ENCODE measurements at places on chromosomes 11 and 22. TPM values are rescaled to one million over a fixed set of nuclear protein-coding genes. Genes with fewer than 3 reads are reported as not detected.

- H3K36me3 ChIP-seq = no peaks in the 10 kb centered on the region
- no peak overlapping the region for H3K27ac ChIP-seq
- H3K27me3 ChIP-seq = no peaks in the 10 kb centered on the region
- peaks cover 6% of the 10 kb centered on the region for H3K4me1 ChIP-seq
These were observed 192.8 kb downstream of the GRIK4 start for GRCh38 chr11:120704256-120704750.

DNA sequence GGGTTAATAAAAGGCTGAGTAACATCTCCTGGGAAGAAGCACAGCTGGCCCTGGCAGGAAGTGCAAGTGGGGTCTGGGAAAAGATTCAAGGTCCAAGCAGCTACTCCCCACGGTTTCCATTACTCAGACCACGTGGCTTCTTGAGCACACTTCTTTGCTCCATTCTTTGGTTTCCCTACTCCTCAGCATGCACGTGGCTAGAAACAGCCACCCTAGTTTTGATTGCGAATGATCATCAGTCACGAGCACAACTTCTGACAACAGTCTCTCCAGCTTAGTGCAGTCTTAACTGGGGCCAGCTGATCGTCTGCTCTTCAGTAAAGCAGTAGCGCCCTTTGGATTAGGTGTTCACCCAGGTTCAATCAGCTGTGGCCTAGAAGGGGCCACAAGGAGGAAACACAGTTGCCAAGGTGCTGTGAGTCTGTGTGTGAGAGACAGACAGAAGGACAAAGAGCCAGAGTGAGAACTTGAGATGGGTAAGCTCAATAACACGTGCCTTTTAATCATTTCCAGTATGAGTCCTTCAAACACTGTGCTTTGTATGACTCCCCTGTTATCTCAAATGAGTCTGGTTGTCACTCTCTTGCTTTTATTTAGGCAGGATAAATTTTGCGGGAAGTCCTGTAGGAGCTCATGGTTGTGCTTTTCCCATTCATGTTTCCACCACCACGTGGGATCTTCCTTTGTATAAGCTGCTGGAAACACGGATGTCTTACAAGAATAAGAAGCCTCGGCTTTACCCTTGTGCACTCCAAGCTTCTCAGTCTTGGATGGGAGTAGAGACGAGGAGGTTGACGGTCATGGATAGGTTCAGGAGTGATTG lies 901 bp upstream of the PARVA start:
- H3K27ac ChIP-seq = peak overlapping the region; percentile 88
- no peaks in the 10 kb centered on the region for H3K36me3 ChIP-seq
- H3K27me3 ChIP-seq = no peaks in the 10 kb centered on the region
- H3K4me3 ChIP-seq = no peak overlapping the region
- H3K4me1 ChIP-seq = peaks cover 10% of the 10 kb centered on the region

DNA sequence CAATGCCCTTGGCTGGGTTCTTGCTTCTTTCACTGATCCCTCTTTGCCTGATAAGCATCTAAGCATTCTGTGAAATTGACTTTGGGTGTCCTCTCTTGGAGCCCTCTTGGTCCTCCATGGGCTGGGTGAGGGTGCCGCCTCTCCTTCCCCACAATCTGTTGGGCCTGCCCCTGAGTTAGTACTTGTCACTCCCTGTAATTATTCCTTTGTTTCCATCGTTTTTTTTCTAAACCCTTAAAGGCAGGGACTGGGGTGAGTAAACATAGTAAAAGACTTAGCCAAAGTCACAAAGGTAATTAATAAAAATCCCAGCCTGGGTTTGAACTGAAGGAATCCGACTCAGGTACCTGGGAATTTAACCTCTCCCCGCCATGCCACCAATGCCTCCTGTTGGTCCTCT lies 188.1 kb downstream of the MYO18B start:
- H3K4me3 ChIP-seq = no peak overlapping the region
- H3K36me3 ChIP-seq = no peaks in the 10 kb centered on the region
- no peaks in the 10 kb centered on the region for H3K4me1 ChIP-seq
- H3K27ac ChIP-seq = no peak overlapping the region
- no peak for DNase-seq

Gene F2
- 60.0 TPM for total RNA-seq

Gene RAG1
- 0.23 TPM for total RNA-seq

Gene GLYATL1B
- total RNA-seq = not detected

Gene TMPRSS4
- 86.4 TPM for total RNA-seq

Gene UCP3
- total RNA-seq = 1.2 TPM

- H3K4me1 ChIP-seq = no peaks in the 10 kb centered on the region
- H3K27me3 ChIP-seq = no peaks in the 10 kb centered on the region
- DNase-seq = no peak
- no peak overlapping the region for H3K27ac ChIP-seq
- H3K4me3 ChIP-seq = no peak overlapping the region
These were observed 76.9 kb upstream of the CTSC start for GRCh38 chr11:88414385-88414861.

- no peak overlapping the region for H3K4me3 ChIP-seq
- no peaks in the 10 kb centered on the region for H3K27me3 ChIP-seq
- no peak for DNase-seq
- no peak overlapping the region for H3K27ac ChIP-seq
- no peaks in the 10 kb centered on the region for H3K36me3 ChIP-seq
- H3K4me1 ChIP-seq = peaks cover 8% of the 10 kb centered on the region
These were observed 30.3 kb upstream of the WNT7B start for GRCh38 chr22:46007003-46007847.

Gene TRIM49
- total RNA-seq = not detected

DNA sequence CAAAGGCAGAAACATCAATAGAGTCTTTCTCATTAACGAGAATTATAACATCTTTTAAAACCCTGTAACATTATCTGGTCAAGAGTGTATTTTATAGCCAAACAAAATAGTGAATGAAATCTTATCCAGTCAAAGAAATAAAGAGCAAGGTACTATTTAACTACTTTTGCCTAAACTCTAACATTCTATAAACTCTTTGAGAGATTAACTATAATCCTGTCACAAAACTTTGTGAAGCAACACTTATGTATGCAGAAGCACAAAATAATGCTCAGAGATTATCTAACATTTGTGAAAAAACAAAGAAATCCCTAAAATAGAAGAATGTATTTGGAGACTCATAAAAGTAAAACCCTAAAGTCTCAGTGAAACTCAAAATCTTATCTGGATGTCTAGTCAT lies 124.4 kb upstream of the LUZP2 start:
- H3K27me3 ChIP-seq = no peaks in the 10 kb centered on the region
- no peak overlapping the region for H3K4me3 ChIP-seq

GRCh38 chr22:46501701-46502100 lies 35.7 kb downstream of the CELSR1 start:
- H3K4me1 ChIP-seq = no peaks in the 10 kb centered on the region
- H3K4me3 ChIP-seq = no peak overlapping the region
- no peaks in the 10 kb centered on the region for H3K27me3 ChIP-seq

GRCh38 chr22:27726686-27727449 lies 74.7 kb downstream of the MN1 start:
- no peaks in the 10 kb centered on the region for H3K27me3 ChIP-seq
- no peak overlapping the region for H3K27ac ChIP-seq
- H3K36me3 ChIP-seq = no peaks in the 10 kb centered on the region
- peaks cover 9% of the 10 kb centered on the region for H3K4me1 ChIP-seq
- no peak overlapping the region for H3K4me3 ChIP-seq

DNA sequence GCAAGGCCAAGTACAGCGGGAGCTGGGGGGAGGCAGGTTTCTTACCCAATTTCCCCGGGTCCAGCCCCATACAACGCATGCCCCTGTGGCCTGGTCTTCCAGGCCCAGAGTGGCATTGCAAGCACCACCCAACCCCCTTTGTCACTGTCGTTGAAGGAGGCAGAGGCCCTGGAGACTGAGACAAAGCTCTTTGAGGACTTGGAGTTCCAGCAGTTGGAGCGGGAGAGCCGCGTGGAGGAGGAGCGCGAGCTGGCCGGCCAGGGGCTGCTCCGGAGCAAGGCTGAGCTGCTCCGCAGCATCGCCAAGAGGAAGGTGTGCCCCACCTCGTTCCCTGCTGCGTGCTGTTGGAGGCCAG lies 27.8 kb downstream of the PHLDB1 start:
- H3K27me3 ChIP-seq = no peaks in the 10 kb centered on the region
- H3K4me1 ChIP-seq = 0 out of 2 replicates have a peak, but pooled peaks cover 3% of the 10 kb centered on the region
- no peak overlapping the region for H3K4me3 ChIP-seq
- no peak overlapping the region for H3K27ac ChIP-seq
- H3K36me3 ChIP-seq = no peaks in the 10 kb centered on the region

Gene SLC43A1
- total RNA-seq = 71.7 TPM

DNA sequence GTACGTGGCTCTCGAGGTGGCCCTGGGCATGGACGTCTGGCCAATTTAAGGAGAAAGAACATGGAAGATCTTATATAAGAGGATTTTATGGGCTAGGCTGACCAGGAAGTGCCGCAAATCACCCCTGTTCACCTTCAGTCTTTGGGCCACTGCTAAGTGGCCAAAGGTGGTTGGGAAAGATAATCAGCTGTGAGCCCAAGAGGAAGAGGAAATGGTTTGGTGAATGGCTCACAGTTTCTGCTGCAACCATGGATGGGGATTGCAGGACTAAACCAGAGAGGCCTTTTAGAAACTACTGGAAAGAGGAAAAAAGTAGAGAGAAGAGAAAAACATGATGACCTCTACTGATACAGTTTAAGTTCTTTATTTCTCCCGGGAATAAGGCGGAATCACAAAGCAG lies 96.0 kb upstream of the ARHGAP20 start:
- no peaks in the 10 kb centered on the region for H3K27me3 ChIP-seq
- H3K36me3 ChIP-seq = no peaks in the 10 kb centered on the region
- DNase-seq = no peak
- H3K4me3 ChIP-seq = no peak overlapping the region
- no peak overlapping the region for H3K27ac ChIP-seq

- peak; percentile 86 for DNase-seq
- no peak overlapping the region for H3K4me3 ChIP-seq
- H3K27me3 ChIP-seq = no peaks in the 10 kb centered on the region
- H3K4me1 ChIP-seq = peaks cover 50% of the 10 kb centered on the region
These were observed 43.7 kb downstream of the ZBTB16 start for GRCh38 chr11:114102993-114103896.

Gene KDM4E
- total RNA-seq = not detected

DNA sequence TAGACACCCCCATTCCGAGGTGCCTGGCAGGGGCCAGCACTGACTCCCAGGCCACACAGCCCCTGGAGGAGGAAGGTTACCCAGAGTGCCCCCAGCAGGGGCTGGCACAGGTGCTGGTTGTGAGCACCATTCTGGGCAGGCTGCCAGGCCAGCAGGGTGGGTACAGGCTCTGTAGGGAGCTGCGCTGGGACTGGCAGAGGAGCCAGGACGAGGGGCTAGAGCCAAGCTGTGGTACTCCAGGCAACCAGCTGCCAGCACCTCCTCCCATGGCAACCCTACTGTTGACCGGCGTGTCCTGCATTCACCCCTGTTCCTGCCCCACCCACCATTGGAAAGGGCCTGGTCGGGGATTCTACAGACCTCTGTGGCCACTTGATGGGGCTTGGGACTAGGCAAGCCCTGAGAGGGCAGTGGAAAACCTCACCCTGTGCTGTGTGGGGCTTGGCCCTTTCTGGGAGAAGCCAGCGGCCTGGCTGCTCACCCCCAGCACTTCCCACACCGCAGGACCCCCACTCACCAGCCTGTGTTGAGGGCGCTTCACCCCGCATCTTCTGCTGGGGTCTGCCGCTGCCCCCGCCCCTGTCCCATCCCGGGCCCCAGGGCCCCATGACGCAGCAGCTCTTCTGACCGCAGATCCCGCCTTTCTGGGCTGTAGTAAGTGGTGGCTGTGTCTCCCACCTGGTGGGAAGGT lies 1.9 kb downstream of the CLDN5 start:
- H3K36me3 ChIP-seq = no peaks in the 10 kb centered on the region
- no peaks in the 10 kb centered on the region for H3K4me1 ChIP-seq
- no peak overlapping the region for H3K4me3 ChIP-seq
- DNase-seq = no peak
- no peaks in the 10 kb centered on the region for H3K27me3 ChIP-seq

Gene EIF1AD
- total RNA-seq = 51.2 TPM

GRCh38 chr11:116833816-116834534 lies 3.4 kb downstream of the APOA1 start:
- H3K36me3 ChIP-seq = peaks cover 5% of the 10 kb centered on the region
- H3K27ac ChIP-seq = peak overlapping the region; percentile 93
- H3K4me3 ChIP-seq = no peak overlapping the region
- H3K4me1 ChIP-seq = peaks cover 83% of the 10 kb centered on the region
- DNase-seq = no peak
- H3K27me3 ChIP-seq = no peaks in the 10 kb centered on the region

DNA sequence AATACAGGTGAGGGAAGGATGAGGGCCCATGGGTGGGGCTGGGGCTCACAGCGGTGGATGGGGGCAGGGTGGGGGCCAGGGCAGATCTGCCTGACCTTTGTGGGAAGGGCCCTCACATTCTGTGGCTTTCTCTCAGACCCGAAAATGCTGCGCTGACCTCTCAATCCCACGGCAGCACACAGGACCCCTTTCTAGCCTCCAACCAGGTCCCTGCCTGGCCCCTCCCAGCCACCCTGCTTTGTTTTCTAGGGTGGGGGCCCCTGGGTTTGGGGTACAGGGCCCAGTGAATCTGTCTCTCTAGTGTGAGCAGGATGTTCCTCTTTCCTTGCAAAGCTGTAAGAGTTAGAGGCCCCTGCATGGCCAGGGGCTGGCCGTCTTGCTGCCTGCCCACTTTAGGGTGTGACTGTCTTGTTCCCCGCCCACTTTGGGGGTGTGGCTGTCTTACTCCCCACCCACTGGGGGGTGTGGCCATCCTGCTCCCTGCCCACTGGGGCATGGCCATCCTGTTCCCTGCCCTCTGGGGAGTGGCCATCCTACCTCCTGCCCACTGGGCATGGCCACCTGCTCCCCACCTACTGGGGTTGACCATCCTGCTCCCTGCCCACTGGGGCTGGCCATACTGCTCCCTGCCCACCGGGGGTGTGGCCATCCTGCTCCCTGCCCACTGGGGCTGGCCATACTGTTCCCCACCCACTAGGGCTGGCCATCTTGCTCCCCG lies 11.5 kb downstream of the PARVG start:
- no peak overlapping the region for H3K27ac ChIP-seq
- no peaks in the 10 kb centered on the region for H3K4me1 ChIP-seq
- H3K27me3 ChIP-seq = no peaks in the 10 kb centered on the region
- no peaks in the 10 kb centered on the region for H3K36me3 ChIP-seq

Gene MMP12
- not detected for total RNA-seq

- no peak overlapping the region for H3K4me3 ChIP-seq
- peak overlapping the region; percentile 75 for H3K27ac ChIP-seq
- H3K36me3 ChIP-seq = peaks cover 3% of the 10 kb centered on the region
These were observed 11.6 kb downstream of the ARRB1 start for GRCh38 chr11:75339685-75340409.

Gene SYT8
- total RNA-seq = 11.3 TPM

GRCh38 chr11:27184458-27185312 lies 144.1 kb downstream of the BBOX1 start:
- no peaks in the 10 kb centered on the region for H3K27me3 ChIP-seq
- H3K4me1 ChIP-seq = peaks cover 32% of the 10 kb centered on the region
- H3K27ac ChIP-seq = no peak overlapping the region
- DNase-seq = no peak
- H3K36me3 ChIP-seq = no peaks in the 10 kb centered on the region

DNA sequence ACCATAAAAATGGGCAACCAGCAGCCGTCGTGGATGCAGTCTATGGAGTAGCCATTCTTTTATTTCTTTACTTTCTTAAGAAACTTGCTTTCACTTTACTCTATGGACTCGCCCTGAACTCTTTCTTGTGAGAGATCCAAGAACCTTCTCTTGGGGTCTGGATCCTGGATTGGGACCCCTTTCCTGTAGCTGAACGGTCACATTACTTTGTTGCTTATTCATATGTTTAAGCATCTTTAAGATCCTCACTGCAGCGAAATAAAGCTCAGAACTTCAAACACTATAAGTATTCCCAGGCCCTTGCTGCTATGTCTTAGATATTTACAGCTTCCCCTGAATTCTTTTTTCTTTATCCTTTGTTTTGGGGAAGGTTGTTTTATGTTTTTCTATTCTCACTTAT lies 187.8 kb upstream of the DDI1 start:
- DNase-seq = no peak
- no peak overlapping the region for H3K27ac ChIP-seq
- no peak overlapping the region for H3K4me3 ChIP-seq

Gene OR52N1
- not detected for total RNA-seq

Measured in Caco-2 (cell line).